ENCODE measurements at places on chromosomes 5 and 9.

DNA sequence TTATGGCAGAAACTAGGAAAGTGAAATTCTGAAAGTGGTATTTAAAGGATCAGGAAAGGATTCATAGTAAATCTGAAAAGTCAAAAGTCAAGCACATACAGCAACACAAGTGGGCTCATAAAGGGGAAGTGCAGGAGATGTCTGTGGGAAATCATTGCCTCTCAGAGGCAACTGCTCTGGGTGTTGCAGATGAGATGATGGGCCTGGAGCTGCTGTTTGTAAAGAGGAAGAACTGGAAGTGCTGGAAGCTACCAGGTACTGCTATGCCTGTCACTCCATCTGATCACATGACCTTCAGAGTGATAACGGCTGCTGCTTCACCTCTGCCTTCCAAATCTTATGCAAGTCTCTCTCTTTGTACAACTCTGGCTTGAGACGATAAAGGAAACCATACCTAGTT lies 55.9 kb downstream of the ADRB2 start:
- DNase-seq, result no peak

DNA sequence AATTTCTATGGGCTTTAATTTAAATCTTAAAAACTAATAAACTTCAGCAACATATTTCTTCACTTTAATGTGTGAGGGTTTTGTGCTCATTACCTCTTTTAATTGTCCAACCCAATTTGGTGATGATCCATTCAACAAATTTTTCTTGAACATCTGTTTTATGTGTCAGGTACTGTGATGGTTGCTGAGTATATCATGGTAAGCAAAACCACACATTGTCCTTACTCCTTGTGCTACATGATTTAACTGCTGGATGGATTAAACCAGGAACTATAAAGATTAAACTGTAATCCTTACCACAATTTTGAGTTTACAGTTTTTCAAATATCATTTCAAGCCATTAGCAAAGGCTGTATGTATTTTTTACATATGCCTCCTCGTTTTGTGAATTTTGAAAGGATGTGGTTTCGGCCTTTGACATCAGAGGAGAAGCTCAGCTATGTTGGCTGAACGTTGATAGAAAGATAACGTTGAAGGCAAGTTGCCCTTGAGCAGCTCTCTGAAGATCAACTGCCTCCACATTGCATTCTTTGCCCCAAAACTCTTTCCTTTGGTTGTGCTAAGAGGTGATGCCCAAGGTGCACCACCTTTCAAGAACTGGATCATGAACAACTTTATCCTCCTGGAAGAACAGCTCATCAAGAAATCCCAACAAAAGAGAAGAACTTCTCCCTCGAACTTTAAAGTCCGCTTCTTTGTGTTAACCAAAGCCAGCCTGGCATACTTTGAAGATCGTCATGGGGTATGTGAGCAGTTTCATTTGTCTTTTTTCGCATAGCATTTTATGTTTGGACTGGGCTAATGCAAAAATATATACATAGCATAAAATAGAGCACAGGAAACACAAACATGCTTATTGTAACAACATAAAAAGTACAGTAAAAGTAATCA lies at the start of gene ITK:
TSS of gene ITK (plus strand) at position 467 of the 891 bp plus-strand sequence. CDS start at position 605, 138 bp downstream.
- DNase-seq, result no peak

- DNase-seq, result no peak
Observed at GRCh38 chr9:78691542-78691941, 394.6 kb downstream of the PSAT1 start.

- no peak for DNase-seq
Observed at GRCh38 chr5:123771715-123772114, 259.7 kb downstream of the CSNK1G3 start.

DNA sequence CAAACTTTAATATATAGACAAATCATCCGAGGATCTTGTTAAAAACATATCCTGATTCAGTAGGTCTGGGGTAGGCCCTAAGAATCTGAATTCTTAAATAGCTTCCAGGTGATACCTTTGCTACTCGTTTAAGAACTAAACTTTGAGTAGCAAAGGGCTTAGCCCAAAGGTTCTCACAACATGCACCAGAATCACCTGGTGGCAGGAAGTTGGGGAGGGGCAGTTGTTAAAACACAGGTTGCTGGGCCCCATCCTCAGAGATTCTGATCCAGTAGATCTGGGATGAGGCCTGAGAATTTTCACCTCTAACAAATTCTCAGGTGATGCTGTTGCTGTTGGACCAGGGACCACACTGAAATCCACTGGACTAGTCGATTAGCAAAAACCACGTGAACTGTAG lies 20.0 kb upstream of the RGMB start:
- no peak for DNase-seq

Data from head of caudate nucleus (tissue), 42 donors.